ENCODE measurements at places on chromosomes 11 and 22. TPM values are rescaled to one million over a fixed set of nuclear protein-coding genes. Genes with fewer than 3 reads are reported as not detected.

DNA sequence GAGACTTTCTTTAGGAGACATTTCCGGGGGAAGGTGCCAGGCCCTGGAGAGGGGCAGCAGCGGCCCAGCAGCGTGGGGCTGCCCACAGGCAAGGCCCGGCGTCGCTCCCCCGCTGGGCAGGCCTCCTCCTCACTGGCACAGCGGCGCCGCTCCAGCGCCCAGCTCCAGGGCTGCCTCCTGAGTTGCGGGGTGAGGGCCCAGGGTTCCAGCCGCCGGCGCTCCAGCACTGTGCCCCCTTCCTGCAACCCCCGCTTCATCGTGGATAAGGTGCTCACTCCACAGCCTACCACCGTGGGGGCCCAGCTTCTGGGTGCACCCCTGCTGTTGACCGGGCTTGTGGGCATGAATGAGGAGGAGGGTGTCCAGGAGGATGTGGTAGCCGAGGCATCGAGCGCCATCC is 15.2 kb upstream of the MDK start:
- no peak for DNase-seq

Gene LRRC56
- 4.0 TPM for total RNA-seq

- DNase-seq = no peak
Observed at GRCh38 chr11:8372641-8373381, 109.1 kb upstream of the LMO1 start.

Gene ASPHD2
- total RNA-seq = 1.4 TPM

Gene GLYATL1B
- not detected for total RNA-seq

DNA sequence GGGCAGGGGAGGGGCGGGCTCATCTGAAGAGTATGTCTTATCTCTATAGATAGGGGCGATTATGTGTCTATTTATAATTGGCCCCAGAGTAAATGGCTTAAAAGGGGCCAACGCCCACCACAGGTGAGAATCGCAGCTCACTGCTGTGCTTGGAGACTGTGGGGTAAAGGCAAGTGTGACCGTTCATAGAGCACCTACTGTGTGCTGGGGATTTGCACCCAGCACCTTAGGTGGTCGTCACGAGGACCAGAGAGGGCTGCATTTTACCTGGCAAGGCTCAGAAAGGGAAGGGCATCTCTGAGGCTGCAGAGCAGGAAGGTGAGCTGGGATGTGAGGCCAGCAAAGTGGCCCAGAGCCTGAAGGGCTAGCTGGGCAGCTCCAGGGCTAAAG is 13.7 kb upstream of the TCF20 start:
- DNase-seq = no peak

DNA sequence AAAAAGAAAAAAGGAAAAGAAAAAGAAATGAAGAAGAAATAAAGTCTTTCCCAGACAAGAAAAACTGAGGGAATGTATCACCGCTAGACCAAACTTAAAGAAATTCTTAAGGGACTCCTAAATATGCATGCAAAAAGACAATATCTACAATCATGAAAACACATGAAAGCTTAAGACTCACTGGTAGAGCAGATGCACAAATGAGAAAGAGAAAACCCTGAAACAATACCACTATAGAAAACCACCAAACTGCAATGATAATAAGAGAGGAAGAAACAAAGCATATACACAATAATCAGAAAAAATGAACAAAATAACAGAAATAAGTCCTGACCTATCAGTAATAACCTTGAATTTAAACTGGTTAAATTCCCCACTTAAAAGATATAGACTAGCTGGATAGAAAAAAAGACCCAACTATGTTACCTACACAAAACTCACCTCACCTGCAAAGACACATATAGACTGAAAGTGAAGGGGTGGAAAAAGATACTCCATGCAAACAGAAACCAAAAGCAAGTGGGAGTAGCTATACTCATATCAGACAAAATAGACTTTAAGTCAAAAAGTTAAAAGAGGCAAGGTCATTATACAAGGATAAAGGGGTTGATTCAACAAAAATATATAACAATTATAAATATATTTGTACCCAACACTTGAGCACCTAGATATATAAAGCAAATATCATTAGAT is 61.3 kb upstream of the NARS2 start:
- DNase-seq = no peak

Gene PTPN5
- total RNA-seq = 0.76 TPM

GRCh38 chr11:128095466-128095981 is 491.8 kb downstream of the ETS1 start:
- no peak for DNase-seq

DNA sequence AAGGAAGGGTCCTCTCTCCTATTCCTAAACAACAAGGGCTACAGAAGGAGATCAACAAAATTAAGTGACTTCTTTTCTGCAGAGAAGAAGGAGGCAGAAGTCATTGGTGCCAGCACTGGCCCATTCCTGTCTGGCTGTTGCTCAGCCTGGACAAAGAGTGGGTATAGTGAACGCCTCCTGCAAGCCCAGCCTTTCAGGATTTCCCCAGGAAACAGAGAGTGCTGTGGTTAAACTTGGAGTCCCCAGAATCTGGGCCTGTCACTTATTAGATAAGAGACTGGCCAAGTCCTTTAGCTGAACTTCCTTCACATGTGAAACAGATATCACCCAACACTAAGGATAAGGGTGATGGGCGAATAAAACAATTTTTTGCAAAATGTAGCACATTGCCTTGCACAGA is 10.9 kb downstream of the TST start:
- no peak for DNase-seq

Gene CALCA
- not detected for total RNA-seq

Gene ASRGL1
- total RNA-seq = 26.8 TPM

GRCh38 chr11:129252621-129253020 is 60.5 kb upstream of the ARHGAP32 start:
- DNase-seq = no peak

DNA sequence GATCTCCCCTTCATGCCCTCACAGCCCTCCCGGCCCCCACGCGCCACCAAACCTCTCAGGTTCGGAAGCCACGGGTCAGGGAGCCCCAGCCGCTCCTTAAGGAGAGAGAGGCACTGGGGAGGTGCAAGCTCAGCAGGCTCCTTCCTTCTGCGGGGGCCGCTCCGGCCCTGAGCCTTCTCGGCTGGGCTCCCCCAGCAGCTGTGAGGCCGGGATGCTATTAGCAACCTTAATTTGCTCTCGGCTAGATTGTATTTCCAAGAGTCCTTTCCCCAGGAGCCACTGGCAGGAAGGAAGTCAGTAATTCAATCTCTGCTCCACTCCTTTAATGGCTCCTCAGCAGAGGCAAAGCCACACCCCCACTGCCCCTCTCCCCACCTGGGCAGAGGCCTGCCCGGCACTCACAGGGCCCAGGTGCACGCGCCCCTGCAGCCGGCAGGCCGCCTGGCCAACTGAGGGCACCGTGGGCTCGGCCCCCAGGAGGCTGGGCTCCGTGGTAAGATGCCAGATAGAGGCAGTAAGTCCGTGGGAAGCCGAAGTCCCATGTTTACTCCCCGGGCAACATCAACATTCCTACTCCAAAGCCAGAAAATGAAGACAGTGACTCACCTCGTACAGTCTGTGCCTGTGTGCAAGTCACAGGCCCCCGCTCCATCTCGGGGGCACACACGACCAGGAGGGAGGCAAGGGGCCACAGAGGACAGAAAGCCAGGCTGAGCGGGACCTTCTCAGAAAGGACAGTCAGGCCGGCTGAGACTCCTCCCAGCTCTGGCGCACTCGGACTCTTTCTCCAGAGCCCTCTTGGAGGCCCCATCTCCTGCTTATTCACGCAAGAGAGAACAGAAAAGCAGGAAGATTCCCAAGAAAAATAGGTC is 5.2 kb downstream of the IGSF9B start:
- no peak for DNase-seq

DNA sequence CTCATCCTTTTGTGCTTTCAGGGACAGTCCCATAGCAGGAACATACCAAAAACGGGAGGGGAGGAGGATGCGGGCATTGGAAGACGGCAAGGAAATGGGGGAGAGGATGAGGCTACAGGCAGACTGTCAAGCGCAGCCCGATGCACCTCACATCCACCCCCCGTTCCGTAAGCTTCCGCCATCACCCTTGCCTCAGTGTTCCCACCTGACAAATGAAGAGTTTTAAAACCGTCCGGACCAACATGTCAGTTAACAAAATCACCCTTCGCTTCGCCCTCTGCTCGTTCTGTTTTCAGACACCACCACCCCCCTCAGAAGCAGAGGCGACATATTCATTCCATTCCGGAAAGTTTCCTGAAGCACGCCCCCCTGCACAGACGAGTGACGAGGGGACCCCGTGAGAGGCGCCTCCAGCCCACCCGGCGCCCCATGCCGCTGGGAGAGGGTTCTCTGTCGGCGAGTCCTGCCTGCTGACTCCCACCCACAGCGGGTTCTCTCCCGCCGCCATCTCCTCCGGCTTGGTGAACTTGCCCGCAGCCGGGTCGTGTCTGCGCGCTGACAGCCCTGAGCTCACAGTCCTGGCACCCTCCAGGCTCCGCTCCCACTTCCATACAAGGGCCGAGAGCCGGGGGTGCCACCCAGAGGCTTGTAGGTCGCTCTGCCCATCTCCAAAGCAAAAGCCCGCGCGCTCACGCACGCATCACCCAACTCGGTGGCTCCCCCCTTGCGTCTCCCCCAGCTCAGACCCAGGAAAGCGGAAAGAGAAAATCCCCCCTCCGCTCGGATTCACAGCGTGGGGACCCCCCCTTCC is 1.5 kb downstream of the IGSF9B start:
- no peak for DNase-seq

DNA sequence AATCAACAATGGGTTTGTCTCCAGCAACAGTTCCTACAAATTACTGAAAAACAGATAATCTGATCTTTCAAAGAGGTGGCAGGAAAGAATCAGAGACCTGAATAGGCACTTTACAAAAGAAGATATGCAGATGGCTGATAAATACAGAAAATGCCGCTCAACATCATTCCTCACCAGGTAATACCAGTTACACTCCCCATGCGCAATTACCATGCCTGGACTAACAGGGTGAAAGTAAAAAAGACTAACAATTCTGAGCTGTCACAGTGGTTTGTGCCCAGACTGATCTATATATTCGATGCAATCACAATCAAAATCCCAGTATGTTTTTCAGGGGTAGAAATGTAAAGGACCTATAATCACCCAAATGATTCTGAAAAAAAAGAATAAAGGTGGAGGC is 10.0 kb downstream of the SNX32 start:
- no peak for DNase-seq

Measured in Peyer's patch (tissue), 4 donors.